Activated CD4-positive, alpha-beta T cell treated with anti-CD3 and anti-CD28 coated beads, Interleukin-2, amount 10 ng/mL, durations not matched to agents 24 days and 14 days (primary cell): ENCODE measurements at places on chromosomes 4 and X. TPM values are rescaled to one million over a fixed set of nuclear protein-coding genes. Genes with fewer than 3 reads are reported as not detected.

- peaks cover 2% of the 10 kb centered on the region for H3K36me3 ChIP-seq
- DNase-seq, result no peak
- H3K4me1 ChIP-seq, result no peaks in the 10 kb centered on the region
- H3K4me3 ChIP-seq, result no peak overlapping the region
- no peak overlapping the region for H3K27ac ChIP-seq
- peaks cover 7% of the 10 kb centered on the region for H3K27me3 ChIP-seq
These were observed 10.1 kb downstream of the ANXA3 start for GRCh38 chr4:78561677-78562076.

The HTN3 gene
- not detected in 2 replicates for total RNA-seq

The UCP1 gene
- total RNA-seq, result not detected in 2 replicates

DNA sequence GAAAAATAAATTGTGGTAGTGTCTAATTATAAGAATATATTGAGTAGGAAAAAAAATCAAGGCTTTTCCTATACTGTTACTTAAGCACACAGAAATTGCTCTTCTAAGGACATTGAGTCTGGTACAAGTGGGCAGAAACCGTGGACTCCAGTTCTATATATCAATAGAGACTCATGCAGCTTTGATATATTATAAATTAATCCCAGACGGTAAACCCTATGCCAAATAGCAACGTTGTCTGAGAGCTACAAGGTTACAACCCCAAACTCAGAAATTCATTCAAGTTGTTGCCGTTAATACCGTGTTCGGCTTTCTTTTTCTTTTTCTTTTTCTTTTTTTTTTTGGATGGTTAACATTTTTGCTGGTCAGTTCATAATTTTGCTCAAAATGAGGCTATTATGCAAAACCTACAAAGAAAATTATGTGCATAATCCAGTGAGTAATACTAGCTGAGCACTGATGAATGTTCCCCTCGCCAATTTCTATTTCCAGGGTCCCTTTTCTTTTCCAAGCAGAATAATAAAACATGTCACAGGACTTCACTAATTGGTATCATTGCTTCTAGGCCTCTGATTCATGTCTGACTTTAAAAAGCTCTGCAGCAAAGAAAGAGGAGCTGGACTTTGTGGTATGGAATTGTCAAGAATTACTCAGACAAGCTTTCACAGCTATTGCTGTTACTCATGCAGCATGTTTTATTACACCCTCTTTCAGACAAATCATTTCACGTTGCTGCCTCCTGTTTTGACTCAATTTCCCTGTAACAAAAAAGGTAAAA lies 737.7 kb downstream of the NLGN4X start:
- no peaks in the 10 kb centered on the region for H3K36me3 ChIP-seq
- no peak overlapping the region for H3K27ac ChIP-seq
- no peaks in the 10 kb centered on the region for H3K27me3 ChIP-seq
- H3K4me1 ChIP-seq, result no peaks in the 10 kb centered on the region
- no peak overlapping the region for H3K4me3 ChIP-seq
- no peak for DNase-seq

DNA sequence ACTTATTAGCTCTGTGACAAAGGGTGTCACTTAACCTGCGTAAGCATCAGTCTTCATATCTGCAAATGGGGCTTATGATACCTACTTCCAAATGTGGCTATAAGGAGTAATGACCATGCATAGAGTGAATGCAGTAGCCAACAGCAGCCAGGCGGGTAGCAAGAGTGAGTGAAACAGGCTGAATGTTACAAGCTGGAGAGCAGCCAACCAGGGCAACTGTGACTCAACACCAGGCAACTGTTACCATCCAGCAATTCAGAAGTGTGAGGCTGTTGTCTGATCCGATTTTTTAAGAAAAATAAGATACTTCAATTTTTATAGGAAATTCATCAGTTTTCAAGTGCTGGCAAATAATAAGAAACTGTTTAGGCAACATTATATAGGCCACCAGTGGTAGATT lies 270.2 kb upstream of the TAPT1 start:
- no peaks in the 10 kb centered on the region for H3K27me3 ChIP-seq
- no peak for DNase-seq
- no peaks in the 10 kb centered on the region for H3K4me1 ChIP-seq
- no peak overlapping the region for H3K27ac ChIP-seq
- H3K36me3 ChIP-seq, result no peaks in the 10 kb centered on the region
